ELF-1 (cell line): ENCODE measurements at places on chromosomes 11 and 22.
A peak's percentile ranks its signal among the peaks of the same experiment; 100 is the strongest.

DNA sequence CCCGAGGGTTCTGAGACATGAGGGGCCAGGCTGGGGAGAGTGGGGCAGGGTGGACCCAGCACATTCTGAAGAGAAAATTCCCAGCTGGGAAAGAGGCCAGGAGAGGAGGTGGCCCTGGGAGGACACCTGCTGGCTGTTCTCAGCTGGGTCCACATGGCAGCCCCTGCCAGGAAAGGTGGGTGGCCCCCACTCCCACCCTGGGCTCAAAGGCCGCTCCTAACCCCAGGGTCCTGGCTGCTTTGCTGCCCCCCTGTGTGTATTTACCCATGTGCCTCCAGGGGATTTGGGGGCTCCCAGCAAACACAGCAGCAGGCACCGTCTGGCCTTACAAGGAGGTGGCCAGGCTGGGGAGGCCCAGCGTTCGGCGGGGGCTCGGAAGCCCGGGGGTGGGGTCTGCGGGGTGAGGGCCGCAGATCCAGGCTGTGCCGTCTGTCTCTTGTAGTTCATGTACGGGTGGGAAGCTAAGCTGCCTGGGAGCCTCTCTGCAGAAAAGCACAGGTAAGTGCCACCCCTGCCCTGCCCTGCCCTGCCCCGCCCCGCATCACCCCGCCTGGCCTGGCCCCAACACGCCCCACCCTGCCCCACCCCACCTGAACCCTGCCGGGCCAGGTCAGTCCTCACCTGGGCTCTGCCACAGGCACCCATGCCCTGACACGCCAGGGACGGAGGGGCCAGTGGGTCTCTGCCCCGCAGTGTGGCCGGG, 10.6 kb downstream of the MUC5B start:
- DNase-seq, result peak; percentile 2

DNA sequence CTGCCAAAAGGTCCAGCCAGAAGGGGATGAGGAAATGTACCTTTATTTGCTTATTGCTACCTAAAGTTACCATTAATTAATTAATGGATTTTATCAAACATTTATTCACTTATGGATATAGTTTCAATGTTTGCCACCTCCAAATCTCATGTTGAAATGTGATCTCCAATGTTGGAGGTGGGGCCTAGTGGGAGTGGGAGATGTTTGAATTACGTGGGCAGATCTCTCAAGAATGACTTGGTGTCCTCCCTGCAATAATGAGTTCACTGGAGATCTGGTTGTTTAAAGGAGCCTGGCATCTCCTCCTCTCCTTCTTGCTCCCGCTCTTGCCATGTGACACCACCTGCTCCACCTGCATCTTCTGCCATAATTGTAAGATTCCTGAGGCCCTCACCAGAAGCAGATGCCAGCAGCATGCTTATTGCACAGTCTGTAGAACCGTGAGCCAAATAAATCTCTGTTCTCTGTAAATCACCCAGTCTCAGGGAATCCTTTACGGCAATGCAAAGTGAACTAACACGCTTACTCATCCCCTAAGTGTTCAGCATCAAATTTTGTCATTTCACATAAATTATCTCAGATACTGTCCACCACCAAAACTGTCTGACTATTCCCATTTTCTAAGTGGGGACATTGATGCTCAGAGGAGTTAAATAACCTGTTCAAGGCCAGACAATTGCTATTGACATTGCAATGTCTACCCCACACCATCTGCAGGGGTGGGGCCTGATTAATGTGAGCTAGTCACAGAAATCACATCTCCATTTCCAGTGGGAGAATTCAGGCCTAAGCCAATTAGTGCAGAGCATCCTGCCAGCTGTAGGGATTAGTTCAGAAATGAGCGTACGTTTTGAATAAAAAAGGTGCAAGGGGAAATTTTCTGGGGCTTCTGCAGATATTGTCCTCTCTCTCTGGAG, 51.6 kb upstream of the SYN3 start:
- no peak for DNase-seq

GRCh38 chr11:130533871-130534270, 85.4 kb downstream of the ADAMTS15 start:
- no peak for DNase-seq

DNA sequence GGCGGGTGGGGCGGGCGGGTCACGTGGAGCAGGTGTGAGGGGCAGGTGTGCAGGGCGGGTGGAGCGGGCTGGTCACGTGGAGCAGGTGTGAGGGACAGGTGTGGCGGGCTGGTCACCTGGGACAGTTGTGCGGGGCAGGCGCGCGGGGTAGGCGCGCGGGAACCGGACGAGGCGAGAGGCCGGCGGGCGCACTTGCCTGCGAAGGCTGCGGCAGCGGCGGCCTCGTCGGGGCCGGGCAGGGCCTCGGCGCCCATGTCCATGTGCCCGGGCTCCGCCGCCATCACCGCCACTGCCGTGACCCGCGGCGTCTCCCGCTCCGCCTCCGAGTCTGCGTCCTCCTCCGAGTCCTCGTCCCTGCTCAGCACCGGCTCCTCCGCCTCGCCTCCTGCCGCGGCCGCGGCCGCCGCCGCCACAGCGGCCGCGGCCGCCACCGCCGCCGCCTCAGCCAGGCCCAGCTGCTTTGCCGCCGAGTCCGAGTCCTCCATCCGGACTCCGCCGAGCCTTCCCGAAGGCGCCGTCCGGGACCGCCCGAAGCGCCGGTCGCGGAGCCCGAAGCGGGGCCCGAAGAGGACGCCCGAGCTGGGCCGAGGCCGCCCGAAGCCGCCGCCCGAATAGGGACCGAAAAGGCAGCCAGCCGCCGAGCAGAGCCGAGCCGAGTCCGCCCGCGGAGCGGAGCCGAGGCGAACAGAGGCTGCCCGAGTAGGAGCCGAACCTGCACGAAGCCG, at the start of gene DEAF1:
TSS of gene DEAF1 (minus strand) at position 660 of the 725 bp plus-strand sequence. CDS start at position 485, 175 bp downstream.
- peak; percentile 99 for DNase-seq

DNA sequence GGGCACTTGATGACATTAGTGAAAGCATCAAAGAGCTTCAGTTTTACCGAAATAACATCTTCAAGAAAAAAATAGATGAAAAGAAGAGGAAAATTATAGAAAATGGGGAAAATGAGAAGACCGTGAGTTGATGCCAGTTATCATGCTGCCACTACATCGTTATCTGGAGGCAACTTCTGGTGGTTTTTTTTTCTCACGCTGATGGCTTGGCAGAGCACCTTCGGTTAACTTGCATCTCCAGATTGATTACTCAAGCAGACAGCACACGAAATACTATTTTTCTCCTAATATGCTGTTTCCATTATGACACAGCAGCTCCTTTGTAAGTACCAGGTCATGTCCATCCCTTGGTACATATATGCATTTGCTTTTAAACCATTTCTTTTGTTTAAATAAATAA, 10.6 kb downstream of the REXO2 start:
- no peak for DNase-seq

DNA sequence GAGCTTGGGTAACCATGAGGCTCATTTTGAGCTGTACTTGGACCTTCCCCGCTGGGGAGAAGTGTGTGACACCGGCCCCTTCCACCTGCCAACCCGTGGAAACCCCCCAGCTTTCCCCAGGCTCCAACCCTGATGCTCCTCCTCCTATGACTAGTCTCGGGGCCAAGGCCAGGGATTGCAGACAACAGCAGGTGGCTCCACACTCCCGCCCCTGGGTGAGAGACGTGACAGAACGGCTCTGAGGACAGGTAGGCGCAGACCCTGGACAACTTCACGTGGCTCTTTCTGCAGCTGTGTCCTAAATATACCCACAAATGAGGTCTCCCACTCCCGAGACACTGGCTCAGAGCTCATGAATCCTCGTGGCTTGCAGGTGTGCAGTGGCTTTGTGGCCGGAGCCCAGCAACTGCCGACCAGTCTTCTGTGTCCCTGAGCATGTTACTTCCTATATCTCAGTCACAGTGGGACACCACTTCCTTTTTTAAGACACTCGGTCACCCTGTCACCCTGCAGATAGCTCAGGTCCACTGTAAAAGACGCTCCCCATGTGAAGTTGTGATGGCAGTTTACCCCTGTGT, 55.2 kb downstream of the NECTIN1 start:
- no peak for DNase-seq

DNA sequence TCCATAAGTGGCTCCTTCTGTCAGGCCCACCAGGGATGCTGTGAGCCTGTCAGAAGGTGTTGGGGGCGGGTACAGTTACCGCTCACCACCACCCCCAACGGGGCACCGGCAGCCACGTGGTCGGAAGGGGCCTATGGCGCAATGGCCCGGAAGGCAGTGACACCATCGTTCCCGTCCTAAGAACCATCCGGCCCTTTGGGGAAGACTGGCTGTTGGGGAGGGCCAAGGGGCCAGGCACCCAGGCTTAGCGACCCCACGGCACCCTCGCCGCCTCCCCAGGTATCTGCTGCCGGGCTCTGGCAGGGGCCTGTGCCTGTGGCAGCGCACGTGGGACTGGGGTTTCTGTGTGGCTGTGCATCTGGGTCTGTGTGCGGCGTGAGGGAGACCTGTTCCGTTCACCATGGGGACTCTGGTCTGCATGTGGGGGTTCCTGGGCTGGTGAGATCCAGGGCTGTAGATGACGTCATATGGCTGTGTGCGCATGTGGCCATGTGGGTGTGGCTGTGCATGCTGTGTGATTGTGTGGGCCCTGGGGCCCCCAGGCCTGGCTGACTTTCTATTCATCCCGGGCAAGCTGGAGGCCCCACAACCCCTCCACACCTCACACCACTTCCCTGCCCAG, 717 bp downstream of the OSM start:
- peak; percentile 24 for DNase-seq

DNA sequence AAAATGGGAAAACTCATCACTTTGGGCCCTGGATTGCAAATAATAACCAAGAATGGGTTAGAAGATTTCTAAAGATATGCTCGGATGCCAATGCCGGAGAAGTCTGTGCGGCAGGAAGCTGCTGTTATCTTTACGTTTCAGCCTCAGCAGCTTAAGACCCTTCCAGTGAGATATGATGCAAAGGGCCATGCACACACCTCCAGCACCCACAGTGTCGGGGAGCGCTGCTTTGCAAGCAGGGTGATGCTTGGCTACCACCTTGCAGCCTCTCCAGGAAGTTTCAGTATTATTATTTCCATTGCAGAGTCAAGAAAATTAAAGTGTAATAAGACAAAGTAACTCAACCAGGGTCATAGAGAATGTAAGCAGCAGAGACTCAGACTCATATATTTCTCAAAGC, 37.3 kb downstream of the LARGE1 start:
- no peak for DNase-seq
